HS-27A (cell line): ENCODE measurements at places on chromosomes 7 and 10.

- no peak for DNase-seq
These were observed 102.3 kb upstream of the NUPR2 start for GRCh38 chr7:56218510-56218909.

DNA sequence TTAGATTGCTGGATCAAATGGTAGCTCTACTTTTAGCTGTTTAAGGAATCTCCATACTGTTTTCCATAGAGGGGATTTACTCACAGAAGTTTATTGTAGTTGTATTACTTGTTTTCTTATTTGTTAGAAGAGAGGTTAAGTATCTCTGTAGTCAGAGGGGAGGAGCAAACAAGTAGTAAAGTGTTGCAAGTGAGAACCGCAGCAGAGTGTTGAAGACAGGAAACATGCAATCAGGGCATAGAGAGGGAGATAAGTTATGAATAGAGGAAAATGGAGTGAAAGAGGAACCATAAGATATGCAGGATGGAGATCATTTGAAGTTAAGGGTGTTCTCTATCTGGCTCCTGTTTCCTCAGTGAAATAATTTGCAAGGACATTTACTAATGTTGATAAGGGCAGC lies 331.4 kb upstream of the TMEM229A start:
- no peak for DNase-seq

- DNase-seq = no peak
These were observed 14.5 kb downstream of the LSMEM1 start for GRCh38 chr7:112495156-112495788.

DNA sequence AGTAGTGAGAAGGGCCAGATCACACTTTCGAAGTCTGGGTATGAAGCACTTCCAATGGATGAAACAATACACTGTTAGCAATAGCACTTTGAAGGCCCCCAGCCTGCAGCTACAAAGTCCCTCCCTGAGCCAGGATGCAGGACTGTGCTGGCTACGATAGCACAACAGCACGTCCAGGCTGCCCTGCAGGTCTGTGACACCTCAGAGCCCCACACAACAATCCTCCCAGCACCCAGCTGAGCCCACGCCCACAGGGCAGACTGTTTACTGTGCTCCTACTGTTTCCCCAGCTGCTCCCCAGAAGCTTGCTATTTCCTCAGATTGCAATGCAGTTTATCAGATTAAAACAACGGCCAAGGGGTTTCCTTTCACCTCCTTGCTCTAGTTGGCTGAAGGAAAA lies 71.4 kb downstream of the HTR5A start:
- DNase-seq = no peak

GRCh38 chr7:105648561-105649401 lies 67.5 kb upstream of the EFCAB10 start:
- DNase-seq = no peak

- no peak for DNase-seq
These were observed 11.7 kb upstream of the TMEM243 start for GRCh38 chr7:87231258-87231657.

DNA sequence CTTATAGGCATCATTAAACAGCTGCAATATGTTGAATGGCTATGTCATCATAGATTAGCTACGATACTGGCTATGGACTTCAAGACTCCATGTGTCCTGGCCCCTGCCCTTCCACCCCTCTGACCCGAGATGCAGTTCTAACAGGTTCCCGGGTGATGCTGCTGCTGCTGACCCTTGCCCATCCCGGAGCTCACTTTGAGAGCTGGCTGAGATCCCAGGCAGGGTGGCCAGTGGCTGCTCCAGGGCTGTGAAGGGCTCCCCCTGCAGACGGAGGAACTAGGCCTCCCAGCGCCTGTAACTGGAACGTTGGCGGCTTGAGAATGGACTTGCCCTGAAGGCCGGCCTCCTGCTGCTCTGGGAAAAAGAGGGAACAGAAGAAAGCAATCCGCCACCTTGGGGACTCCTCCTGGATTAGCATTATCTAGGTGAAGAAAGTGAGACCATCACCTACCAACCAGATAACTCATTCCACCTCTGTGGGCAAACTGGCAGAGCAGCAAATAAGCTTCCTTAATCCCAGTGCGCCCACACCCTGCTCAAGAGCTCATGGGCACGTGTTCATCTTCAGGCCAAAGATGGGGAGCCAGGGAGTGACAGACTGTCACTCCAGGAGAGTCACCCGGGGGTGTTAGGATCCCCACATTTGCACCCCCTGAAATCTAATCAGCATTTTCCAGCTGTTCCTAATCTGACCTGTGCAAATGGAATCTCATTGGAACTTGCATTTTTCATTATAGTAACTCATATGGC lies 56.8 kb downstream of the PARP12 start:
- no peak for DNase-seq

- DNase-seq = no peak
These were observed 21.9 kb downstream of the PDCD4 start for GRCh38 chr10:110893559-110894179.

DNA sequence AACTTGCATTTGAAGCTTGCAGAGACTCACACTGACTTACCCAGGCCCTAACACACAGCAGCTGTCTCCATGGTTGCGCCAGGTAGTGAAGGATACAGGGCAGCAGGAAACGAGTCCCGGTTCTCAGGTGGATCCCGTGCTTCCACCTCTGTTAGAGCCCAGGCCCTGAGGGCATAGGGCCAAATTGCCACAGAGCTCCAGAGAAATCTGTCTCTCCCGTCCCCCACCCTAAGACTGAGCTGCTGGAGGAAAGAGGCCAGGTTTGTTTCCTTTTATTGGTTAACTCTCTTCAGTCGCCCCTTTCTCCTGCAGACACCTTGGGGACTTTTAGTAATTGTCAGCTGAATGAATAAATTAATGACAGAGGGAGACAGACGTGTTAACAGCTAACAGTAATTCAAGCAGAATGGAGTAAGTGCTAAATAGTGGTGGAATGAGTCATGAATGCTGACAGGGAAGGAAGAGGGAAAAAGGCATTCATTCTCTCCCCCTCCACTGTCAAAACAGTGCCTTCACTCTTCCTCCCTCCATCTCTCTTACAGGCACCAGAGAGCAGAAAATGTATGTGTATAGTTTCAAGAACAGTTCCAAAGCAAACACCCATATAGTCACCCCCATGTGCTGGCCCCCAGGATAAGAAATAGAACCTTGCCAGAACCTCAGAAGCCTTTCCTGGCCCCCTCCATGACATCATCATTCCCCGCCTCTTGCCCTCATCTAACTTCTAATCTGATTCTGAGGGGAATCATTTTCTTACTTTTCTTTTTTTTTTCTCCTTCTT lies 16.8 kb upstream of the DLG5 start:
- DNase-seq = no peak

DNA sequence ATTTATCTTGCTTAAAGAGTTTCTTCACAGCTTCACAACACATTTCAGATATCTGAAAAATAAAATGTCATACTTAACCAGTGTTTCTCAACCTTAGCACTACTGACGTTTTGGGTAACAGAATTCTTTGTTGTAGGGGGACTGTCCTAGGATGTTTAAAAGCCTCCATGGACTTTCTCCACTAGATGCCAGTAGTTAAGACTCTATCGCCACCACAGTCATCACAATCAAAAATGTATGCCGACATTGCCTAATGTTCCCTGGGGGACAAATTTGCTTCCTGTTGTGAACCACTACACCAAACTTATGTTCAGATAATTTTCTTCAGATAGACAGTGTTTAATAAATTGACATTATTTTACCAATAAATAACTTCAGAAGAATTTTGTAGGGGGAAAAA lies 13.4 kb downstream of the NOC3L start:
- no peak for DNase-seq

DNA sequence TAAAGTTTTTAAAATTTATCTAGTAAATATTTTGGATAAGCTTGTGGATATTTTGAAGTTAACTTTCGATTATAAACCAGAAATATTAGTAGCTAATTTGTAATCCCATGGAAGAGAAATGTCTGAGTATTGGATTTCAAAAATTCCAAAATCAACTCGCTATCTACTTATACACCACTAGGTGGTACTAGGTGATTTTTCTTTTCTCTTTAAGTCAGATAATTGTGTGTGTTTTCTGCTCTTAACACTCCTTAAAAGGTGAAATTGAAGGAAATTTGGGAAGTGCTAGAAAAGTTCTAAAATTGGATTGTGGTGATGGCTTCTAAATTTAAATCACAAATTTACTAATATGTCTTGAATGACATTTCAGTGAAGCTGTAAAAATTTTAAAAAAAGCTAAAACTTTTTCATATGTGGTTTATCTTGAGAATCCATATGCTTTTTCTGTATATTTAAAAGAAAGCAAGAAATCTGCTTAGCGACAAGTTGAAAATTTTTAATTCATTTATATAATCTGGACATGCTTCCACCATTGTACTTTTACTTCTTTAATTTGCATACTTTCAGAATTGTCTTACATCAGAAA lies 90.2 kb downstream of the IPMK start:
- DNase-seq = no peak

DNA sequence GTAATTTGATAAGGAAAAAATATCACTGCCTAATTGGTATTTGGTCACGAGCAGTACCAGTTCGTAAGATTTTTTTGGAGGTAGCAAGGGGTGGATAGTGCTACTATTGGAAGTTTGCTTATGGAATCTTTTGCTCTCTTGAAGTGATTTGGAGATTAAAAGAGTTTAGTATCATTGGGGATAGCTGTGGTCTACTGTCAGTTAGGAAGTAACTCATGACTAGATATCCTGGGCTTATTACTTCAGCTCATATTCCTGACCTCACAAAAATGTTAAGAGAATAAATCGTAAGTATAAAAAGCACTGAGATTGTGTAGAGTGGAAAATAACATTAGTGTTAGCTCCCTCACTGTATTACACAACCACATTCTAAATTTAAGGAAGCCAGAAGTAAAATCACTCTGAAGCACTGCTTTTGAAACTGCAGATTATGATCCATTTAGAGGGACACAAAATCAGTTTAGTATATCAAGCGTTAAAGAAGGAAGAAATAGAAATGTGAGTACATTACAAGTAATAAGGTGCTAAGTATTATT lies 22.6 kb downstream of the SGPL1 start:
- no peak for DNase-seq

DNA sequence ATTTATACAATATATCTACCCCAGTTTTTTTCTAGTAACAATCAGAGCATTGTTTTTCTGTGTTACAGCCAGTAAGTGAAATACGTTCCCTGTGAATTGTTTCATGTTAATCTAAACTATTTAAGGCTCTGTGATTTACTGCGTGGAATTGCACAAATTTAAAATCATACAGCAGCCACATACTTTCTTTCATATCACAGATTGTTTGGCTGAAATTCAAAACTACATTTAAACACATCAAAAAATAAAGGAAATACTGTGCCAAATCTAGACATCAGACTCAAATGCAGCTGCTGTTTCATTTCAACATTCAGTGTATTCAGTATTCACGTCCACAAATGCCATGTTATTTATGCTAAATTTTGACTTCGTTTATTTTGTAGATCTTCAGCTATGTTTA lies 242.6 kb upstream of the HGF start:
- no peak for DNase-seq

GRCh38 chr7:8605221-8605620 lies 171.8 kb downstream of the NXPH1 start:
- no peak for DNase-seq

DNA sequence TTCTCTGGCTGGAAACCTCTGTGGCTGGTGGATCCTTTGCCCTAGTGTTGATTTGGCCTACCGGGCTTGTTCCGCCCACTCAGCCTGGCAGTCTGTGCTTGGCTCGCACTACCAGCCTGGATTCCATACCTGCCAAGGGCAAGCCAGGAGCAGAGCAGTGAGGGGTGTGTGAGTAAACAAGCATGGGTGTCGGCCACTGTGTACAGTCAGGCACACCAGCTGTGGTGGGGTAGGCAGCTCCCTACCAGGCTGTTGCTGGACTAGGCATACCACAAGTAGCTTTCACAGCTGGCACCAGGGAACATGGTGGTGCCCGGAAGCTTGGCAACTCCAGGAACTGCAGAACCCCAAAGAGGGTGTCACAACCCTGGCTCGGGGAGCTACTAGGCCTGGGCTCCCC lies 942.9 kb upstream of the LRRN3 start:
- DNase-seq = no peak

GRCh38 chr10:114743521-114744231 lies 77.9 kb upstream of the FHIP2A start:
- no peak for DNase-seq

DNA sequence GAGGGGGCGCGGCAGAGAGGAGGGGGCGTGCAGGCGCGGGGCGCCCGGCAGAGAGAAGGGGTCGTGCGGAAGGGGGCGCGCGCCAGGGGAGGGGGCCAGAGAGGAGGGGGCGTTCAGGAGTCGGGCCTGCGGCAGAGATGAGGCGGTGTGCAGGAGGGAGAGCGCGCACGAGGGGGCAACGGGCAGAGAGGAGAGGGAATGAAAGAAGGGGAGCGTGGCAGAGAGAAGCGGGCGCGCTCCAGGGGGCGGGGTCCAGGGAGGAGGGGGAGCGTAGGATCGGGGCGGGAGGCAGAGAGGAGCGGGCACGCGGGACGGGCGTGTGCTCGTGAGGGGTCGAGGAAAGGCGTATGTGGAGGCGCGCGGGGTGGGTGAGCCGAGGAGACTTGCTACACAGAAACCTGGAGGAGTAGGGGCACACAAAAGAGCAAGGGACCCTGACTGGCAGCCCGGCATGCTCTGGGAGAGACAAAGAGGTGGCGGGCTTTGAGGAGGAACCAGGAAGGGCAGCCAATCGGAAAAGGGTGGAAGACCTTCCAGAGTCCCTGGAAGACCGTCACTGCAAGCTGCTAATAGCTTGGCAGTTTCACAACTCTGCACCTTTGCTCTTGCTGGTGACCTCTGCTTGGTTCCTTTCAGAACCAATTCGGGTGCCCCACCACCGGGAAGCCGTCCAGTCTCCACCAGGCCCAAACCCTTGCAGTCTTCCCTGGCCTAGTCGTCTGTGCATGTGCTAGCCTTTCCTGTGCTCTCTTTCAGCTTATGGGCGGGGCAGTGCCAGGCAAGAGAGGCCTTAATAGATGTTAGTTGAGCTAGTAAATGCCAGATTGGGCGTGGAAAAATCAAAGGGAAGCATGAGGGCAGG lies 639 bp downstream of the DYDC2 start:
- DNase-seq = no peak

DNA sequence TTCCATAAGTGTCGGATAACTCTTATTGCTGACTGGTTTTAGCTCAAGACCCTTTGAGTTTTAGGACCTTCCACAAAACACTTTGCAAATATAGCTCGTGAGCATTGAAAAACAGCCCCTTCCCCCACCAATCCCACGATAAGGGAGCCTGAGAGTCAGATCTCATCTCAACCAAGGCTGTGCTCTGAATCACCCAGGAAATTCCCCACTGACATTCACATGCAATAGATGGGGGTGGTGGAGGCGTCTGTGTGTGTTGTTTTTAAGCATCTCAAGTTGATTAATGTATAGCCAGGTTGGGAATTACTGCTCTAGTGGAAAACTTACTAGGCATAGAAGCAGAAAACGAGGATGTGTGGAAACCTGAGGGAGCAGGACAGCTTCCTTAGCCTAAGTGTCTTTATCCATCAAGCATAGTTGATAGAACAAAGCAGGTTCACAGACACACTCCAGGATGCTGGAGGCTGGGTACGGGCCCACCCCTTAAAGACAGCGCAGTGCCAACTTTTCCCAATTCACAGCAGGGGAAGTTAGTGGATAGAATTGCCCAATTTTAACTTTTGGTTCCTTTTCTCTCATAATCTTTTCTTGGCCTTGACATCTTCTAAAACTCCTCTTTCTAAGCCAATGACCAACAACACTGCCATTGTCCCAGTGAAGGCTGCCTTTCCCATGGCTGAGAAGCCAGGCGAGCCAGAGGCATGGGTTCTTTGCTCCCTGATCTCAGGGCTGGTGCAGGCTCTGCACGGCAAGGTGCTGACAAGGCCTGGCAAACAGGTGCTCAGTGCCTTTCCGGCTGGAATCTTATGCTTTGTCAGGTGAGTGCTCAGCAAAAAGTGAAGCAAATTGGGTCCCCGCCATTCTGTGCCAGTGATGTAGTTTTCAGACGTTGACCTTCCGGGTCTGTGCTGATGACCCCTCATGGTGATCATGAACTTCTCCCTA lies 98.5 kb upstream of the INSIG1 start:
- no peak for DNase-seq

GRCh38 chr10:132064771-132065437 lies 842 bp upstream of the JAKMIP3 start:
- DNase-seq = no peak
